Activated T-cell treated with anti-CD3 and anti-CD28 coated beads, Interleukin-2, amount 50 U/mL, for 1 hour (primary cell): ENCODE measurements at places on chromosomes 2 and 18.

DNA sequence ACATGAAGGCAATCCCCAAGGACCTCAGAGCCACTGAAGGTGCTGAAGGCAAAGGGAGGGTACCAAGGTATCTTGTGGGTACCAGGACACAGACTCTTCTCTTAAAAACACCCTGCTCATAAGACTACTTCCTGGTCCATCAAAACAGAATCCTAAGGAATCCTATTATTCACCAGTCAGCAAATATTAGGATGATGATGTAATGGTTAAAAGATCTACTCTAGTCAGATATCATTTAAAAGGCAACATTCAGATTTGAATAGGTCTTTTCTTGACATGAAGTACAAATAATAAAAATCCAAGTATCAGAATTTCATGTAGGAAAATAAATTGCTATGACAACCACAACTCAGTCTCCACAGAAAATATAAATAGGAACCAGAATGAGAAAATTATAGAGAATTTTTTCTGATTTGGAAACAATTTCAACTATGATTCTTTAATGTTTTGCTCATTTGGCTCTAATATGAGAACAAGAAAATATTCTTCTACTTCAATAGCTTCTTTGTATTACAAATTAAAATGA lies 77.8 kb upstream of the ZNF397 start:
- DNase-seq = no peak

DNA sequence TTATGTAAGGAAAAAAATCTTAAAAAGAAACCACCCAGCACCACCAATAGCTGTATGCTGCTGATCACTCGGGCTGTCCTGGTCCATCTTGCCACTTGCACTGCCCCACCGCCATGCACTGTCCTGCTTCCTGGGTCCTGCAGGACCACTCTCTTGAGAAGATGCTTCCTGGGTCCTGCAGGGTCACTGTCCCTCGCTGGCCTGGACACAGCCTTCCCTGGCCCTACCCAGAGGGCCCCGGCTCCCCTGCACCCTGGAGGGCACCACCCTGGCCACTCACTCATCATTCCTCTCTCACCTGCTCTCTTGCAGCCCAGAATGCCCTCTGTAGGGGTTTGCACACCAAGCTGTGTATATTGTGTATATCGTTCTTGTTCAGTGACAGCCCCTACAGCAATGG lies 2.4 kb upstream of the OTOS start:
- DNase-seq = no peak

- DNase-seq = no peak
Measured at GRCh38 chr2:185780890-185781289, 42.3 kb downstream of the FSIP2 start.

GRCh38 chr2:84314901-84315330 lies 144.2 kb downstream of the SUCLG1 start:
- peak; percentile 72 for DNase-seq

DNA sequence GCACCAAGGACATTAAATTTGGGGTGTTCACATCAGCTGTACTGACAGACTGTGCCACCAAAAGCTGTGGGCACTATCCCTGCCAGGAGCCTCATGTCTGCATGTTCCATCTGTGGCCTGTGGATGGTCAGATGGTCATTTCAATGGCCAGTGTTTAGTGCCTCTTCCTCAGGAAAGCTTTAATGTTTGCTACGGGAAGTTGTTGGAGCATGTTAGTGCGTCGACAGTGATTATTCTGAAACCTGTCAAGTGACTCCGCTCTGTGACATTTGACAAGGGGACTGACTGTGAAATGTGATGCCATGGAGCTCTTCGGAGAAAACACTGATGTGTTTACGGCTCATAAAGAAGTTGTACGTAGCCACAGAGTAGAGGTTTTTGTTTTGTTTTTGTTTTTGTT lies 18.7 kb upstream of the RGPD4 start:
- no peak for DNase-seq

- DNase-seq = no peak
Measured at GRCh38 chr2:38159597-38159996, 83.6 kb upstream of the CYP1B1 start.

DNA sequence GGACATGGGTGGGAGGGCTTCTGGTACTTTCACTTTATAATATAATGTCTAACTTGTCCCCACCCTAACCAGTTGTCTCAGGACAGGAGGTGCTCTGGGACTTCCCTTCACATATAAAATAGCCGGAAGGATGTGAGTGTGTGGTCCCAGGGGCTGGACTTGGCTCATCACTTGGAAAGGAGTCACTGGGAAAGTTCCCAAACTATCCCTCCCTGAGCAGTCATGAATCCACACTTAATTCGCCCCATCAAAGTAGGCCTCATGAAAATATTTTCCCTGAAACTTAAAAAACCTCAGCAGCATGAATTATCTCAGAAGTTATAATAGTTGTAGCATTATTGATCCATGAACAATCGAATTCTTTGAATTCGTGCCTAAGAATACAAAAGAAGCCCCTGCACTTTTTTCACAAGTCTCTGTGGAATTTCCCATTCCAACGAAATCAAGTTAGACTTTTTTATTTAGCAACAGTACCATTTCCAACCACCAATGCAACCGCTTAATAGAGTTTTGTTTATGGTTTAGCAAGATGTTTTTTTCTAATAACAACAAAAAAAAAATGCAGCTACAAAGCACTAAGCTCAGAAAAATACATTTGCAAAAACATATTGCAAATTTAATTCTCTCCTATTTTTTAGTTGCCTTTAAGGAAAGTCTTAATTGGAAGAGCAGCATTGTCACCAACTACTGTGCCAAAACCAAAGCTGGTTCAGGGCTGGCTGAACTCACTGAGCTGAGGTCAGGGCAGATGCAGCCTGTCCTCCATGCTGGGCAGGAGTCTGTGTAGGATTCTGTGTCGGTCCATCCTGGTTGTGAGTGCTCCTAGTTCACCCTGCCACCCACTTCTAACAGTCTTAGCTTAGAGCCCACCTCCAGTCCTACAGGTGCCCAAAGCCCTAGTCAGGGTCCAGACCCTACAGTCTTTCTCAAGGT lies 68.8 kb upstream of the SPTBN1 start:
- no peak for DNase-seq

DNA sequence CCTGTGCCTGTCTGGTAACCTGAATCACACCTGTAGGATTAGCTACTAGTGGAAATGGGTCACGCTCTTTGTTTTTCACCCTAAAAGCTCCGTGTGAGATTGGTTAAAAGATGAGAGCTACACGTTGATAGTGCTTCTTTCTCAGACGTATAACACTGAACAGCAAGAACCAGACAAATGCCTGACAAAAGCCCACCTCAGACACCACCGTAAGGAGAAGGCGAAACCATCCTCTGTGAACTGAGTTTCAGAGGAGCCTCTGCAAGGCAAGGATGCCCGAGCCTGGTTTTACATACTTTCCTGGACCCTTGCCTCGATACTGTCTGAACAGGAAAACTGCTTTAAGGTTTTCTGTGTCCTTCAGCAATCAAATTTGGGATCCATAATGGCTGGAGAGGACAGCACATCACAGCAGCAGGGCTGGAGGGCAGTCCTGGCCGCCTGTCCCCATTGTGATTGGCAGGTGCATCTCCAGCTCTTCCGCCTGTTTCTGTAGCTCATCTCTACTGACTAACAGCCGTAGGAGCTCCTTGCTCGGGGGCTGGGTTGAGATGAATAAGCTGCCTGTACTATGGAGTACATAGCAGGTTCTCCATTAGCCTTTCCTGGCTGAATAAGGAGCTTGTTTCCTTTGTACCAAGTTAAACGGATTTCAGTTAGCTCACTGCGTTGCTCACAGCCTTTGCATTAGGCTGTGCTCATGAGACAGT lies 155.5 kb downstream of the MYT1L start:
- no peak for DNase-seq

DNA sequence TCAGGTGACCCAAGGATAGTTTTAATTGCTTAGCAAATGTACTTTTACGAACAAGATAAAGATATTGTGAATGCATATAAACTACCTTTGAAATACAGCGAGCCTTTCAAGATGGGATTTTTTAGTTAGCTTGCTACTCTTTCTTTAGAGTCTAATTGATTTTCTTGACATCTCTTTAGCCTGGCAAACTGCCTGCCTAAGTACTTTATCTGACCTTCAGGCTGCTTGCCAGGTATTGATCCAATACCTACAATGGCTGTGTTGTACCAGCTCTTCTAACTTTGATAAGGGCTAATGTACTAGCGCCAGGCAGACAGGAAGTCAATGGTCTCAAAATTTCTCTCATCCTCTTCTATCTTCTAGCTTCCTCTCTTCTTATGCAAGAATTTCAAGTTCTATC lies 414.4 kb upstream of the ACVR2A start:
- no peak for DNase-seq

GRCh38 chr2:182705761-182706160 lies 10.3 kb upstream of the DNAJC10 start:
- no peak for DNase-seq

DNA sequence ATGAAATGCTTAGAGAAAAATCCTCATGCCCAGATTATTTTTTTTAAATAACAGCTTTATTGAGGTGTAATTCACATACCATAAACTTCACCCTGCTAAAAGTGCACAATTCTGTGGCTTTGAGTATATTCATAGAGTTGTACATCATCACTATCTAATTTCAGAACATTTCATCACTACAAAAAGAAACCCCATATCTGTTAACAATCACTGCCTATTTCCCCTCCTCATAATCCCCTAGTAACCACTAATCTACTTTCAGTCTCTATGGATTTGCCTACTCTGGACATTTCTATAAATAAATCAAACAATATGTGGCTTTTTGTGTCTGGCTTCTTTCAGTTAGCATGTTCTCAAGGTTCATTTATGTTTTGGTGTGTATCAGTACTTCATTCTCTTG lies 51.4 kb downstream of the OSBPL1A start:
- no peak for DNase-seq

GRCh38 chr2:128269063-128269989 lies 49.3 kb downstream of the HS6ST1 start:
- no peak for DNase-seq

- DNase-seq = no peak
Measured at GRCh38 chr2:106366204-106366885, 101.9 kb downstream of the RGPD3 start.

- no peak for DNase-seq
Measured at GRCh38 chr2:12087175-12087574, 340.7 kb downstream of the LPIN1 start.

DNA sequence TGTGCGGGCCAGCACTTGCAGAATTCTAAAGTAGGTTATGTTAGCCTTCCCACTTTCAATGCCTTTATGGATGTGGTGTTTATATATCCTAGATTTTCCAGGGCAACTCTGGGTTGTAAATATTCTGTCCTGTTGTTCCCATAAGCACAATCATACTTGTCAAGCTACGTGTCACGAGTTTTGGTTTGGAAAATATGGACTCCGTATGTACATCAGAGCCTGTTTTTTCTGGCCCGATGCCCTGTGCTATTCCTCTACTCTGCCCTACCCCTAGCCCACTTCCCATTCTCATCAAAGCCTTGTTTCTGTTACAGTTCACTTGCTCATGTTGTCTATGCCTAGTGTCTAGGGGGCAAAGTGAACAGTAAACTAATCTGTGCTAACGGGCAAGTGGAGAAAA lies 27.0 kb upstream of the ZEB2 start:
- no peak for DNase-seq
